ENCODE measurements at places on chromosomes 4 and X.

DNA sequence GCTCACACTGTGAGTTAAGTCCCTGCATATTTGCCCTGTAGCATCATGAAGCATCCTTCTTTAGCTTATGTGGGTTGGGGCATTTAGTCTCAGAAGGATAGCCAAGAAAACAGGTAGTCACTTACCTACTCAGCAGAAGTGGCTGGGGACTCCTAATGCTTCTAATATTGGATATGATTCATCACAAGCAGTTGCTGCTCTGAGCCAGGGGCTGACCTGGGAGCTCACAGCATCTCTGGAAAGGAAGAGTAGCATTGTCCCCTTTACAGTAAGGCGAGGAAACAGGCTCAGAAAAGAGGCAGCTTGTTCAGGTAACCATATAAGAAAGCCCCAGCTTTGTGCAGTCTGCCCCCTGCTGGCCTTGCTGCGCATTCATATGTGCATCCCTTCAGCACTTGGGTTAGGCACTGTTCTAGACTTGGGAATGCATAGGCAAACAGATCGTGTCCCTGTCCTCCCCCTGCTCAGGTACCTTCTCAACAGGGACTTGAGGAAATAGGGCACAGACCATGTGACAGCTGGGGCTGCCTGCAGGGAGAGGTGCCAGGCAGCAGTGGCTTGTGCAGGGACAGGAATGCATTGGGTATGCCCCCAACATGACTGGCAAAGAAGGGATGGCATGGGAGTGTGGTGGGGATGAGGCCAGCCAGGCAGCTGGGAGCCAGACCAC, 35.7 kb upstream of the TBC1D14 start:
- peak; percentile 72 for DNase-seq

- DNase-seq, result no peak
These were observed 18.5 kb upstream of the GRPEL1 start for GRCh38 chr4:7086384-7086783.

DNA sequence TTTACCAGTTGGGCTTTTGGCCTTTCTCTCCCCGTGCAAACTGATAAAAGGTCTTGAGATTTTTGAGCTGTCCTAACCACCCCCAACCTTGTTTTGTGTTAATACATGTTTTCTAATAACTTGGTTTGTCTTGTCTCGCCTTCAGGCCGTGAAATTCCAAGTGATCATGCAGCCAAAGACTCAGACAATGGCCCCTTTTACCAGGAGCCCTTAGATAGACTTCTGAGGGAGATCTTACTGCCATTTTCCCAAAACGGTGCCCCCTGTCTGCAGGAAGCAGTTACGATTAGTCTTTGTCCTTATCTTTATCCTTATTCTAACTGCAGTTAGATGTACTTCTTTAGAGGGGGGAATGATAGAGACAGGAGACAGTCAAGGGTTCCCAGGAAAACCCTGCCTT, 245.3 kb upstream of the HDX start:
- no peak for DNase-seq

DNA sequence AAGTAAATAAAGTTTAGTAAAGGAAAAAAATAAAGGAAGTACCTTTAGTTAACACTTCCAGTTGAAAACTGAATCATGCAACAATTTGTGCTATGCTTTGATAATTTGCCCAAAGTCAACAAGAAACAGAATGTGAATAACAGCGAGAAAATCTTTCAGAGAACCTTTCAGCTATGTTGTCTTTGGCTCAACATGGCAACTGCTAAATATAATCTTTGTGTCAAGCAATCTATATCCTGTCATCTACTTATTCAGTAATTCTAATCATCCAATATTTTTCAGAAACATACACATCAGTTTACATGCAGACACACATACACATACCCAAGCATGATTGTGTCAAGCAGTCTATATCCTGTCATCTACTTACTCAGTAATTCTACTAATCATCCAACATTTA, 136.0 kb upstream of the PABPC4L start:
- no peak for DNase-seq

- no peak for DNase-seq
These were observed 2.7 kb downstream of the PNMA6E start for GRCh38 chrX:153398275-153398960.

- DNase-seq, result no peak
These were observed 575.6 kb upstream of the PITX2 start for GRCh38 chr4:111198446-111198845.

GRCh38 chrX:703466-703865, 72.9 kb downstream of the SHOX start:
- no peak for DNase-seq

GRCh38 chr4:55008166-55009056, 117.0 kb downstream of the KDR start:
- DNase-seq, result no peak

GRCh38 chr4:139469869-139470268, 15.9 kb downstream of the RAB33B start:
- no peak for DNase-seq

DNA sequence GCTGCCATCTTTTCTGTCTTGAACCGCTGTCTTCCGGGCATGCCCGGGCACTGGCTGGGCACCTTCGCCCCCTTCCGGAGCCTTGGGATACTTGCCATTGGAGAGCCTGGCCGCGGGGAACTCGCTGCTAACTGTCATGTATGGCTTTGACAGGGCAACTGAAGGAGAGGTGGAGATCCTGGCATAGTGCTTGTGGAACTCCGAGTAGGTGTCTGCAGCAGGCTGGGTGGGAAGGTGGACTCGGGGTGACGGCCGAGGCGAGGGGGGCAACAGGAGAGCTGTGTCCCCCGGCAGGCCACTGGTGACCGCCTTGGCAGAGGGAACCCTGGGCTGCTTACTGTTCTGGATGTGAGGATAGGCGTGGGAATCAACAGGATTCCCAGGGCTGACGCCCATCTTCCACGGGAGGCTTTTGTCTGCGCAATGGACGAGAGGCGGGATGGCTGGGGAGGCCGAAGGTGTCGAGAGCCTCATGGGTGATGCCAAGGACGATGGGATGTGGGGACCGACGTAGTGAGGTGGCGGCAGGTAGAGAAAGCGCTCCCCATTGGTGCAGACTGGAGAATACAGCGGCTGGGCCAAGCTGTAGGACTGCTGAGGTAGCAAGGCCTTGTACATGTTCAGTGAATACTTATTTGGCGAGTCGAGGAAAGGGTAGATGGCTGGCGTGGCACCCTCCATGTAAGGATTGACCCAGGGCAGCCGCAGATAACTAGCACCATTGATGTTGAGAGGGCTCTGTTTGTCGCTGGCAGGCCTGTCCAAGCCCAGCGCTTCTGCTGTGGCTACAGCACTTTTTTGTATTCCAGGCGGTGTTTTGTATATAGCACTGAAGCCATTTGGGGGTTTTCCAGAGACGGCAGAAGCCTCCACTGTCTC, 23.4 kb downstream of the BCOR start:
- no peak for DNase-seq

- DNase-seq, result no peak
These were observed 58.2 kb downstream of the RAB40AL start for GRCh38 chrX:102995316-102995715.

GRCh38 chr4:23706972-23707651, 182.7 kb downstream of the PPARGC1A start:
- no peak for DNase-seq

- no peak for DNase-seq
These were observed 40.1 kb downstream of the HTT-AS start for GRCh38 chr4:3034231-3034630.

- DNase-seq, result peak; percentile 59
These were observed 17.5 kb downstream of the PTTG2 start for GRCh38 chr4:37977471-37978247.

GRCh38 chrX:69179380-69179911, 14.2 kb upstream of the PJA1 start:
- DNase-seq, result no peak

DNA sequence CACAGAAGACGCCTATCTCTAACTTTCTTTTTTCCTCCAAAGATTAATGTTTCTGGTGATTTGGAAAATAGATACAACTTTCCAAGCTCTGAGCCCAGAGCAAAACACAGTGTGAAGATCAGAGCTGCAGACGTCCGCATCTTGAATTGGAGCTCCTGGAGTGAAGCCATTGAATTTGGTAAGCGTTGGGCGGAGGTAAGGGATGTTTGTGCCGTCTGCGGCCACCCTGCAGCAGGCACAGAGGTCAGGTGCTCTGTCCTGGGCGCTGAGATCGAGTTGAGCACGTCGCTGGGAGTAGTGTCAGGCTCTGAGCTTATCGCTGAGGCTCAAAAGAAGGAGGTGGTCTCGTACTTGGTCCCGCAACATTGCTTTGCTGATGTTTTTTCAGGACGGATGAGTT, 31.8 kb downstream of the CSF2RA start:
- DNase-seq, result no peak

DNA sequence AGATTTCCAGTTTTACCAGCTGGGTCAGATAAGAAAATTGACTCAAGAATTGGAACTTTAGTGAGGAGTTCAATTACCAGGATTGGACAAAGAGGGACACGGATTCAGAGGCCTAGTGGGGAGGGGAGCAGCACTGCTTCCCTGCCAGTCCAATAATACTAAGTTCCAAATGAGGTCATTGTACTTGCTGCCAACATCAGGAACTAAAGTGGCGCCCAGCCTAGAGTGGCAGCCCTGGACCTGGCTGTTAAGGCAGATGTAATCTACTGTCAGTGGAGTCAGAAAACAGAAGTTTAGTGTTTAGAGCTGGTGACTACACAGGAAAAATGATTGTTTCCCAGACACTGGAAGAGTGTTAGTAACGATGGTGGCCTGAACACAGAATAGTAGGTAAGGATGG, 42.7 kb upstream of the RAPGEF2 start:
- no peak for DNase-seq

DNA sequence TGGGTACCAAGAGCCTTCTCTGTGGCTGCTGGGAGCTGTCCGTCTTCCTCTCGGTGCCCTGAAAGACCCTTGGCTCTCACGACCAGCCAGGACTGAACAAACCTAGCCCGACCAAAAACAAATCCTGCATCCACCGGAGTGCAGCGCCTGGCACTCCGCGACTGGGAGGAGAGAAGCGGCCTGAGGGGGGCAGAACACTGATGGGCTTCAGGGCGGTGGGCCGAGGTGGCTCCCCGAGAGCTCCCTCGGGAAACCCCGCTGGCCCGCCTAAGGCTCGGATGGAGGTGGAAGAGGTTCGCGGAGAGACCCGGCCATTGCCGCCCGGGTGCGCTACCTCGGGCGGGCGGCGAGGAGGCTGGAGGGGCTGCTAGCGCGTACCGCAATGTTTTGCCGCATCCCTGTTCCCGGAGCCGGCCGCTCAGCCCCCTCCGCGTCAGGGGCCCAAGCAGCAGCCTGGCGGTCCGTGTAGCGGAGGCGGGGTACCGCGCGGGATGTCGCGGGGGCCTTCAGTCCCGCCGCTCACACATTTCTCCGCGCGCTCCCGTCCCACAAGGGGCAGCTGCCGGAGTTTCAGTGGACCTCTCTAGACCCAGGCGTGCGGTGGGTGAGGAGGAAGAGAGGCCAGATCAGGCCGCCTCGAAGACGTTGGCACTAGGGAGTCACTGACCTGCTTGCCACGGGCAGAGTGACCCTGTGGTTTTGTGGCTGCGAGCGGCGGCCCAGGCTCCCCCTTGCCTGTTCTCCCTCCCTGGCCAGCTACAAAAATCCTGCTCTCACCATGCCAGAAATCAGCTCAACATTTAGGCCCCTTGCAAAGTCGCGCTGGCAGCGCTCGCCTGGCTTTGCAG, 2.2 kb downstream of the SLITRK4 start:
- no peak for DNase-seq

DNA sequence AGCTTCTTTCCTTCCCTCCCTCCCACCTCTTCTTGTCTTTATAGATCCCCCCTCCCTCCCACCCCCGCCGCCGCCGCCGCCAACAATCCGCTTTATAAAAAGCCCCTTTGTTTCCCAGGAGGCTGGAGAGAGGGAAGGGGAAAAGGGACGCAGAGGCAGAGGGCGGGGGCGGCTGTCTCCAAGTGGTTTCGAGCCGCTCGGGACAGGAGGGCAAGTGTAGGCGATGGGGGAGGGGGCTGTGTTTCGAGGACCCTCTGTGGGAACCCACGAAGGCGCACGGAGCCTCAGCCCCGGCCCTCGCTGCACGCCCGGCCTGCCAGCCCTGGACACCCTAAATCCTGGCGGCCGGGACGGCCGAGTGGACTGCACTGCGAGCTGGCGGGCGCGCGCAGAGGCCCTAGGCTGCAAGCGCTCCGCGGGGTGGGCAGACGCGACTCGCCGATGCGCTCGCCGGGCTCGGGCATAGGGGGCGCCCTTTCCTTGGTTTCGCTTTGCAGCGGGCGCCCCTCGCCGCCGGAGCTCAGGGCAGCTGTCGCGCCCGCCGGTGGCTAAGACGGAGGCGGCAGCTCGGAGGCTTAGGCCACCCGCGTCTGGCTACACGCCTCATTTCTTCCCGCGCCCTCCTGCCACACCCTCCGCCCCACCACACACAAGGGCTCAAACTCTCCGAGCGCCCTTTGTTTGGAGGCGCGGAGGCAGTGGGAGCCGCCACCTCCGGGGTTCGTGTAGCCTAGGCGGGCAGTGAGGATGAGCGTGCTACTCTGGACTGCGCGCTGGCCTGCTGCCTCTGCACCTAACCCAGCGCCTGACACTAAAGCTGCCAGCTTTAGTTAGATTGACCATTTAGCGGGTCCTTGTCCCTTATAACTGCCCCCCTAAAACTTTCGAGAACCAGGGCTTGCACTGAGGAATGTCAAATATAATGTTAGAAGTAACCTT, 2.2 kb downstream of the MAMLD1 start:
- DNase-seq, result peak; percentile 41

DNA sequence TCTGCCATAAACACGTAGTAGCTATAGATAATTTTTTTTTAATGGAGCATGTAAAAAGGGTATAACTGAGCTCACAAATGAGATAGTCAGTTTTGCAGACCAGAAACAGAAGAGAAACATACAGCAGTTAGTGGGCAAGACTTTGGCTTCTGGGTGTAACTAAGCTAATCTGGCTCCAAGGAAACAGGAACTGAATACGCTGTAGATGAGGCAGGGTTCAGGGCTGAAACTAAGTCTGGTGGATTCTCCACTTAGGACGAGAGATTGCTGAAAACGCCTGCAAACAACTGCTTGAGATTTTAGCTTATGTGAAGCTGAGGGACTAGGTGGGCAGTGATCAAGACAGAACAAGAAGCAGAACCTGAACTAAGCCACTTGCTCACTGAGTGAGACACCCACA, 91.7 kb downstream of the SMIM20 start:
- DNase-seq, result no peak

- no peak for DNase-seq
These were observed 144.8 kb downstream of the NWD2 start for GRCh38 chr4:37389366-37389765.

DNA sequence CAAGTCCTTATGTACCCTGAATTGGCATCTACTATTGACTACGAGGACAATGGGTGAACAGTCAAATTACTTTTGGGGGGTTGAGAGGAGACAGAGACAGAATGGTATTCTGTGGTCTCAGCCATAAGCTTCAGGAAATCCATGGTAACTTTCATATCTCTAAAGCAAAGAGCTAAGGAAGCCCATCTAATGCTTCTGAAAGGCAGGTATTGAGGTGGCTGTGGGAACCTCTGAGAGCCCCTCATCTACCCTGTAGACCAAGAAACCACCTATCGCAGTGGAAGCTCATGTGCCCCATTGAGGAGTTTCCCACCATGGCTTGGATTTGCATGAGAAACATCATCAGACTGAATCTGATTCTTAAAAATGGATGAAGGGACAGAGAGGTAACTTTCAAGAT, 23.1 kb upstream of the BMP2K start:
- no peak for DNase-seq

All from stimulated activated CD8-positive, alpha-beta memory T cell treated with anti-CD3 and anti-CD28 coated beads, Interleukin-4, amount 100 ng/mL, for 24 hours (primary cell).